ENCODE measurements at places on chromosomes 2 and 18.
A peak's percentile ranks its signal among the peaks of the same experiment; 100 is the strongest.

DNA sequence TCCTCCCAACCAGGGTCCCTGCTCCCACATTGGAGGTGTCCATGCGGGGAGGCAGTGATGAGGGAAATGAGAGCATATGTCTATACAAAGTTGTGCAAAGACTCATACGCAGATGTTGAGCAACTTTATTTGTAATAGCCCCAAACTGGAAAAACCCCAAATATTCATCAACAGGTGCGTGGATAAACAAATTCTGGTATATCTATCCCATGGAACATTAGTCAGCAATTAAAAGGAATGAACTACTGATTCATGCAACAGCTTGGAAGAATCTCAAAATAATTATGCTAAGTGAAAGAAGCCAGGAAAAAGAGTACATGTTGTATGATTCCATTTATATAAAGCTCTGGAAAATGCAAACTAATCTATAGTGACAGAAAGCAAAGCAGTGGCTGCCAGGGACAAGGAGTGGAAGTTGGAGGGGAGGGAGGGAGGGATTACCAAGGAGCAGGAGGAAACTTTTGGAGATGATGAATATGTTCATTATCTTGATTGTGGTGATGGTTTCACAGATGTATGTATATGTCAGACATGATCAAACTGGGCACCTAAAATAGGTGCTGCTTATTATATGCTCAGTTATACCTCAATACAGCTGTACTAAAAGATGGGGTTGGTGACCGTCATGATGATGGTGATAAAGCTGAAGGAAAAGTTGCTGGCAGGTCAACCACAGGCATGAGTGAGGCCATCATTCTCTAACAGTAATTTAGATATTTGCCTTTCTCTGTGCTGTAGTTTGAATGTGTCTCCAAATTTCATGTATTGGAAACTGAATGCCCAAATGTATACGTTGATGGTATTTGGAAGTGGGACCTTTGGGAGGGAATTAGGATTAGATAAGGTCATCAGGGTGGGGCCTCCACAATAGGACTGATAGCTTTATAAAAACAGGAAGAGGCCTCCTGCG, 270.9 kb downstream of the CYP26B1 start:
- DNase-seq: no peak

GRCh38 chr2:84781942-84782716, 98.8 kb downstream of the TRABD2A start:
- DNase-seq: peak; percentile 71

GRCh38 chr2:75007819-75008218, 49.4 kb downstream of the POLE4 start:
- DNase-seq: no peak

- no peak for DNase-seq
Observed at GRCh38 chr18:58549814-58550339, 79.0 kb downstream of the ALPK2 start.

DNA sequence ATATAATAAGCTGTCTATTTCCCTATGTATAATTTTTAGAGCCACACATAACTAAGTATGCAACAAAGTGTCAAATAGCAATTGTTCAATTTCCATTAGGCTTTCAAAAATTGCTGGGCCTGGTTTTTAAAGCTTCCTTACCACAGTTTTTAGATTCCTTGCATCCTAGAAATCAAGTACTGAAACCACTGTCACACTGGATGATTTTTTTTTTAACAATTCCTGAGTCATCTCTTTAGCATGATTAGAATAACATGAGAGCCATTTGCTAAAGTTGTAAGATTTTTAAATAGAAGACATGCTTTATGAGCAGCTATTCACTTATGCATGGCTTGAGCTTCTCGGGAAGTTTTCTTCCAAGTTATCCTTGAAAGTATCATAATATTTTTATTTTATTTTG, 319.5 kb upstream of the NXPH2 start:
- no peak for DNase-seq

DNA sequence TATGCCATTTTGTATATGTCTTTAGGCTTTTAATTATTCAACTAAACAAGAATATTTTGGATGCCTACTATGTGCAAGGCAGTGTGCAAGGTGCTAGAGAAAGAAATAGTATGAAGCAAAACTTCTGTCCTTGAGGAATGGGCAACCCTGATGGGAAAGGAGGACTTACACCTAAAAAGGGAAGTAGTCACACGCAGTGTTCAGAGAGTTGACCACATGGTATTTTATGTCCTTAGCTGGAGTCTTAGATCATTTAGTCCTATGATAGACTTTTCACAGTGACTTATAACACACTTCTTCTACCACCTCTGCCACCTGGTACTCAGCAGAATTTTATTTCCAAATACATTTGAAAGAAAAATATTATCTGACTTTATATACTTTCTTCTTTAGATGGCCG, 291.6 kb downstream of the PLCL1 start:
- DNase-seq: no peak

GRCh38 chr2:230256733-230257332, 31.3 kb downstream of the SP140 start:
- DNase-seq: no peak

DNA sequence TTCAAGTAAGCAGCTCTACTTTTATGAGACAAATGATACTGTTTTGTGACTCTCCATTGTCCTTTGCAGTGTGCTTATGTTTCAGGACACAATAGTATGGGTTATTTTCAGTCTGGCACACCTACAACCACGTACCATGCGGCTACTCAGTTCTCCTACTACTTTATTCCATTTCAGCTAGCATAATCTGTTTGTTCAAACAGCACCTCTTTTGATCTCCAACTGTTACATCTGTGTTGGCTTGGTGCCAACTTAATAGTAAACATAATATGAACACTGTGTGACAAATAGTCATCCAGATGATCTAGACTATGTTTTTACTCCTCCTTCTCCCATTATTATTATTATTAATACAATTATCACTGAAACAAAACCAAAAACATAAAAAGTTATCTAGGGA, 40.5 kb downstream of the MYO3B start:
- no peak for DNase-seq

DNA sequence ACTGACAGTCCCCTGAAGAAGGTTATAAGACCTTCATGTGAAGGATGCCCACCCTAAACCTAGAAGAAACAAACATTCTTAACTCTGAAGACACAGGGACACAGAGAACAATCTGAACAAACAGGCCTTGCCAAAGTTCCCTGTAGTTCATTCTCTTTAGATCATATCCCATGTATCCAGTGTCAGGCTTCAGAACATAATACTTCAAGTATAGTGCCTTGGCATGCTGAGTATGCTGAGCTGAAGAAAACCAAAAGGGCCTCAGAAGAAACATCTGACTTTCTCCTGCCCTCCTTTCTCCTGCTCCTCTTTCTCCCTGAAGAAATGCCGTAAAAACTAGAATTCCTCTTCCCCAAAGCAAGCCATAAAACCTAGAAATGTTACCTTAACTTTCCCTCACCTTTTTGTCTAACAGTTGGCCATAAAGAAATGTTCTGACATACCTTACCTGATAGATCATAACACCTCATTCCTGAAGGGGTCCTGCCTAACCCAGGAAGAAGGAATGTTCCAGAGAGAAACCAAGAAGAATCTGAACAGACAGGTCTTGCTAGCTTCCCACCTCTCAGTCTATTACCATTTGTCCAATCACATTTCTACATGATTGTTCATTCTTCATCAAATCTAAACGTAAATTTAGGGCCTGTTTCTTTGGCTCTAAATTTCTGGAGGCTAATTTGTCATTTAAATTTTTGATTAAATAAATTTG, 160.1 kb upstream of the ZC3H15 start:
- DNase-seq: no peak

- DNase-seq: no peak
Observed at GRCh38 chr2:202824901-202825300, 46.7 kb downstream of the ICA1L start.

- DNase-seq: peak; percentile 47
Observed at GRCh38 chr18:24009651-24010333, 4.8 kb upstream of the TTC39C start.

DNA sequence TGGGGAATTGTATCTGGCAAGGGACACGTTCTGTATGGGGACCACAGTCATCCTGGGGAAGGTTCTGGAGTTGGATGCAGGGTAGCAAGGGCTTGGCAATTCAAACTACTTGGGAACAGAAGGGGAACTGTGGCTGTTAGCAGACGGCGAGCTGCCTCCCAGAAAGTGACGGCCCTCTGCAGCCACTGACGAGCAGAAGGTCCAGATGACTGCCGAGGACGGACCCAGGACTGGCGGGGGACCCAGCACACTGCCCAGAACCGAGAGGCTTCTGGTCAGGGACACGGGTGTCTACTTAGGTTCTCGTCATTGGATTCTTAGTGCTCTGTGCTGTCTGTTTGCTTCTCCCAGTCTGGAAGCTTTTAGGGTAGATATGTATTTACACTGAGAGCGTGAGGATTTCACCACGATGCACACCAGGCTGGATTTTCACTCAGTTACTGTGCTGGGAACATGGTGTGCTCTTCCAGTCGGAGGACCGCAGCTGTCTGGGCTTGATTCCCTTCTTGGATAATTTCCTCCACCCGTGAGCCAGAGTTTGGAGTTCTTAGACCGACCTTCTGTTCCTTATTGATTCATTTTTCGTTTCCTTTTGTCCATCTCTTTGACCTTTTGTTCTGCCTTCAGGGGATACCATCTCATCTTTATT, 13.4 kb downstream of the GPR35 start:
- no peak for DNase-seq

GRCh38 chr2:273333-273732, 8.6 kb downstream of the ACP1 start:
- DNase-seq: no peak

DNA sequence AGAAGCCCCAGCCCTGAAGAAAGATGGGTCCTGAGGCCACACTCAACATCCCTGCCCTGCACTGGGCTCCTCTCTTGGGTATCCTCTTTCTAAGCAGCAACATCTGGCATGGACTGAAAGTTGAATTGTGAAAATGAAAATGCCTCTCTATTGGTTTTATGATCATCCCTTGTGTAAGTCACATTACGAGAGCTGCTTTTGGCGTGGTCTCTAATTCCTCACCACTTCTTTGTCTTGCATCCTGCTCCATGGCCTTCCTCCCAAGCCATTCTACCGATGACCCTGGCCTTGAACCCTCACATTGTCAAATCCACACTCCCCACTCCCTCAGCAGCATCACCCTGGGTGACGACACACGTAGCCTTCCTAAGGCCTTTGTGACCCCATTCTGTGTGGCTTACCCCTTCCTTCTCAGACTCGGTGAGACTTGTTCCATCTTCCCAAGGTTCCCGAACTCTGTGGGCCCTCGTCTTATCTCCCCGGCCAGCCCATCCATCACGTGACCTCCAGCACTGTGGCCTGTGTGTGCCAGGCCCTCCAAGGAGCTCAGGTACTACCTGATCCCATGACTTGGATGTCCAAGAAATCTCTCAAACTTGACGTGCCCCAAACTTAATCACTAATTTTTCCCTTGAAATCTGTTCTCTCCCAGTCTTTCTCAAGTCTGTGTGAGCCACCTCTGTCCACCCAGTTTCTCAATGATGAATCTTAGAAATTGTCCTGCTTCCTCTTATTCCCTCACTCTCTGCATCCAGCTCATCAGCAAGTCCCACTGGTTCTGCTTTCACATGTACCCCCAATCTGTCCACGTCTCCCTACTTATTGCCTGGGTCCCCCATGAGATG, 194.7 kb upstream of the HS6ST1 start:
- DNase-seq: no peak

GRCh38 chr18:8358033-8358765, 251.0 kb upstream of the RAB12 start:
- no peak for DNase-seq

GRCh38 chr18:62399781-62400308, 74.7 kb downstream of the TNFRSF11A start:
- no peak for DNase-seq

Measured in CD4-positive, alpha-beta memory T cell (primary cell).